GM04503 (cell line): ENCODE measurements at places on chromosomes 13 and 19.

DNA sequence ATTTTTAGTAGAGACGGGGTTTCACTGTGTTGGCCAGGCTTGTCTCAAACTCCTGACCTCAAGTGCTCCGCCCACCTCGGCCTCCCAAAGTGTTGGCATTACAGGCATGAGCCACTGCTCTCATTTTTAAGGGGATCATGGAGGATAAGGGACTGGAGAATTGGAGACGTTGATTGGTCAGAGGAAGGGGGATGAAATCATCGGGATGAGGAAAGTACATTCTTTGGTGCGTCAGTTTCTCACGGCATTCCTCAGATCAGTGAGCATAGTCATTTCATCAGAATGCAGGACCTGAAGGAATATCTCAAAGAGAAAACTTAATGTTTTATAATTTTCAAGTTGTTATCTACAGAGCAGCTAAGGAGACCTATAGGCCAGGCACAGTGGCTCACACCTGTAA lies 14.0 kb downstream of the ZNF114 start:
- peak; percentile 63 for DNase-seq

DNA sequence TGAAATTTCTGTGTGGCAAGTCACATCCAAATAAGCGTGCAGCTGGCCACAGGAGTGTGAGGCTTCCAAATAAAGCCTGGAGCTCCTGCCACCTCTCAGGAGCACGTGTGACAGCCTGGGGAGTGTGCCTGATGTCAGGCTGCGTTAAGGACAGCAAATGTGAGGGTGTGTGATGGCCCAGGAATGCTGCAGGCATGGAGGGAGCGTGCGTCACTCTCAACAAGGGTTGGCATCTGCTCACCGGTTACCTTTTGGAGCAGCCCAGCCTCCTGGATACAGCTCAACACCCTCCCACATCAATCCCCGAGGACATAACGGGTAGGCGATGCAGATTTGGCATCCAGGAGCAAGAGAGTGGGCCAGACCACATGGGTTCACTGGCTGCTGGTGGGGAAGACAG lies 19.0 kb downstream of the NUMBL start:
- no peak for DNase-seq

- DNase-seq, result no peak
These were observed 4.1 kb downstream of the ENOX1 start for GRCh38 chr13:43782686-43783085.

- no peak for DNase-seq
These were observed 13.4 kb upstream of the GJB2 start for GRCh38 chr13:20206065-20206697.

- no peak for DNase-seq
These were observed 140 bp downstream of the PLEKHJ1 start for GRCh38 chr19:2236064-2236313.

DNA sequence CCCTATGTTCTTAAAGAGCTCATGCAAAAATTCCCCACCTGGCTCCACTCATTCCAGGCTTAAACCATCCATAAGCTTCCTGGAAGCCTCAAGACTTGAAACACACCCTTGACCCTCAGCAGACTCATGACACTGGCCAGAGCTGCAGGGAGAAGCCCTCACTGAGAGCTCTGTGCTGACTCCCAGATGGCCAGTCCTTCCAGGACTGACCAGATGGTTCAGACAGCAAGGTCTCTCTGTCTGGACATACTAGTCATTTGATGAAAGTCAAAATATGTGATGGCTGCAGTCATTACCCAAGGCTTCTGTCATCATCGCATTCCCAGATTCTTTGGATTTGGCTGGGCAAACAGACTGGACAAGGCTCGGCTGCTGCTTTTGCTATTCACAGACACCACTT lies 397.4 kb downstream of the FOXO1 start:
- DNase-seq, result no peak

DNA sequence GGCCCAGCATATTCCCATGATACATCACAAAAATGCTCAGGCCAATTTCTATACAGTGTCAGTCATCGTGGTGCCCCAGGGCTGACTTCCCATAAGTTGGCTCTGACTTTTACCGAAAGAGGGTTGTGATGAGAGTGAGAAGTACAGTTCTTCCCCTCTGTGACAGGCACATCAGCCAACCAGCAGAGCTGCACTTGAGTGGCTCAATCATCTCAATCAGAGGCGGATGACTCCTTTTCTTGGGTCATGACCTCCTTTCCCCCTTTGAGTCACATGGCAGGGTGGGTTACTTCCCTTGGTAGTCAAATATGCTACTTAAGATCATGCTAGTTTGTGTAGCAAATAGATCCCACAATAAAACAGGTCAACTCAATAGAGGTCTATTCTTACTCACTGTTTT lies 6.9 kb upstream of the AMER2 start:
- DNase-seq, result no peak

DNA sequence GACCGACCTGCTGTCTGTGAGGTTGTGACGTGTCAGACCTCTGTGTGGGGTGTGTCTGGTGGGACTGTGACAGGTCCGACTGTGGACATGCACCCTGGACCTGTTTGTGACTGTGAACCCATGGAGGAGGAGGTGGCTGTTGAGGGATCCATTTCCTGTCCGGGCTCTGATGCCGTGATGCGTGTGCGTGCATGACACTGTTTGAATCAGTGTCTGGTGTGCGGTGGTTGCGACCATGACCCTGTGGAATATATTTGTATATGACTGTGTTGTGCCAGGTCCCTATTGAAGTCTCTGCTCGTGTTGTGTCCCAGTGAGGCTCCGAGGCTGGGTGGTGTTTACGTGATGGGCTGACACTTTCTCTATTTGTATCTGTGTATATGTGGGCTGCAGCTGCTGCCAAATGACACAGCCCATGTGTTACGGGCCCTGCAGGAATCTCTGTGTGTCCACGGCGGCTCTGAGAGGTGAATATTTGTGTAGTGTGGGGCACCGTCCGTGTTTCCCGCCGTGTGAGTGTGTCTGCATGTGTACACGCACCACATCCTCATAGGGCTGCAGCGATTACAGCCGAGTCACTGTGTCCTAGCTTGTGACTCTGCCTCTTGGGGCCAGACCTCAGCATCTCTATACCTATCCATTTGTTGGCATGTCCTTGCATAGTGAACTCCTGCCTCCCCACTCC lies 18.3 kb downstream of the CCDC97 start:
- no peak for DNase-seq

DNA sequence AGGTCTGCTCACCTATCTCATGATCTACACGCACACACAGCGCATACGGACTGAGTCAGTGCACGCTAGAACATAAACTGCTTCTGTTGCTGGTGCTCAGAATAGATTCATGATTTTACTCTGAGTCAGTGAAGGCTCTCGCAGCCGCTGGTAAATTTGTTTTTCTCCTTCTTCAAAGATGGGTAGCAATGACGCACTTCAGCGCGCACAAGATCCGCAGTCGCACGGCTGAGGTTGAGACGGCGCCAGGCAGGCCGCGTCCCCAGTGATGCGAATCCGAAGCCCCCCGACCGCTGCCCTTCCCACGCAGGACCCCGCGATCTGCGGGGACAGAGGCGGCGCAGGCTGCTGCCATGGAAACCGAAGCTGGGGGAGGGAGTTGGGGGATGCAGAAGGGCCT lies 103.7 kb upstream of the USP29 start:
- no peak for DNase-seq

- DNase-seq, result no peak
These were observed 12.6 kb downstream of the PCDH17 start for GRCh38 chr13:57644106-57644505.

GRCh38 chr13:98947925-98948324 lies 29.9 kb downstream of the DOCK9 start:
- no peak for DNase-seq

DNA sequence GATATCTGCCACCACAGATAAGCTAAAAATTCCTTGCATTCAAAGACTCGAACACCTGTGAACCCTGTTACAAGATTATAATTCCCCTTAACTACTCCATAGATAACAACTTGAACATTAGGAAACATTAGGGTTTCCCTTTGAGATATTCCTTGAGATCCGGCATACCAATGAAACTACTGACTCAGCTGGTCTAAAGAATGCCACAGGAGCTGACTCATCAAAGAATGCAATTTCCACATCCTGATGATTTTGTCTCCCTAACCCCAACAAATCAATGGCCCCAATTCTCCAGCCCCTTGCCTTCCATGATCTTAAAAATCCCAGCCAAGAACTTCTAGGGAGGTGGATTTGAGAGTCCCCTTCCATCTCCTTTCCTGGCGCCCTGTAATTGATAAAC lies 35.6 kb upstream of the ZNF599 start:
- DNase-seq, result peak; percentile 44

GRCh38 chr19:2574971-2575630 lies 99.2 kb downstream of the GADD45B start:
- DNase-seq, result no peak
